ENCODE measurements at places on chromosomes 11 and 22.

DNA sequence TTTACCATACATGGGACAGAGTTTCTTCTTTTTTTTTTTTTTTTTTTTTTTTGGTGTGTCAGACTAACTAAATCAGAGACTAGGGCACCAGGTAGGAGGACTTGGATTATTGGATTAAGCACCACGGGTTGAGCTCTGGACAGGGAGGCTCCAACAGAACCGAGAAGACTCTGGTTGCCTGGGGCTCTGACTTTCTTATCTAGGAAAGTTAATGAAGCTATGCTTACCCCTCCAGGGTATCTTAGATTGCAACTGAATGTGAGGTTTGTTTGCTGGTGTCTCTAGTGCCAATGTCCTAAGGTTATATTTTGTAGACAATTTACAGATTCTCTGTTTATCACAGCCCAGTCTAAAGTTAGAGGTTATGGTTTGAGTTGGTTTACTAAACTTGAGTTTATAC lies 18.1 kb downstream of the ETS1 start:
- no peak for DNase-seq

- no peak for DNase-seq
These were observed 274.2 kb downstream of the CASP12 start for GRCh38 chr11:104624021-104624420.

DNA sequence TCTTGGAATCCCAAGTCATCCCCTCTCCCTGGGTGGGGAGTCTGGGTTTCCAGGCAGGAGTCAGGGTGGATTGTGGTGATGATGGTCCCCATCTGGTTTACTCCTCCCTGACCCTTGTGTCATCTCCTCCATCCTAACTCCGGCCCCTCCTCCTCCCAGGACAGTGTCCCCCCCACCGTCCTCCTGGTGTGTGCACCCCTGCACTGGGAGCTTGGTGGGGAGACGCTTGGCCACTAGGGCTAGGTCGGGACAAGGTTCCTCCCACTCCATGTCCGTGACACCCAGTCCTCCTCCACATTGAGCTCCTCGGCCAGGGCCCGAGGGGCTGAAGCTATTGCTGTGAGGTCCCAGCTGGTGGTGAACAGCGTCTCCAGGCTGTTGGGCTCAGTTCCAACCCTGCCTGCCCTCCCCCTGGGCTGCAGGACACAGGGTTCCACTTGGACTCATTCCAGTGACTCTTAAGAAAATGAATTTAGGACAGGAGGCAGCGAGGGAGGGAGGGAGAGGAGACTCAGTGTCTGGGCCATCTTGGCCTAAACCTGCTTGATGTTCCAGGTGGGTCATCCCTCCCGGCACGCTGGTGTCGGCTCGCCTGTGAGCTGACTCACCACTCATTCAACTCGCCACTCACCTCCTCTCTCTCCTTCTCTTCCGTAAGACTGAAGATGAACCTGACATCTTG lies 433.2 kb downstream of the TBC1D22A start:
- DNase-seq = no peak

DNA sequence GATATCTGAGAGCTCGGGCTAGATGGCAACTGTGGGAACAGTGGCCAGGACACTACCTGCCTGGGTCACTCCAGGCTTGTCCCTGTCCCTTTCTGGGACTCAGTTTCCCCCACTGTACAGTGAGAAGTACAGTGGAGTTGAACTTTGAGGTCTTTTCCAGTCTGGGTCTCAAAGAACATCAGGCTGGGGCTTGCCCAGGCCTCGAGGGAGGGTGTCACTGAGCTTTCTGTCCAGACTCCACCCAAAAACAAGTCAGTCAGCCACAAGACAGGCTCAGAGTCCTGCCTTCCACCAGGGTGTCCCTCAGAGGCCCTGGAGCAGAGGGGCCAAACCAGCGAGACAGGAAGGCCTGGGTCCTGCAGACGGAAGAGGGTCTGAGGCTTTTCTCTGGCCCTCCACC lies 2.0 kb upstream of the PLA2G3 start:
- no peak for DNase-seq

GRCh38 chr11:42066113-42066512 lies 606.7 kb upstream of the LRRC4C start:
- no peak for DNase-seq

DNA sequence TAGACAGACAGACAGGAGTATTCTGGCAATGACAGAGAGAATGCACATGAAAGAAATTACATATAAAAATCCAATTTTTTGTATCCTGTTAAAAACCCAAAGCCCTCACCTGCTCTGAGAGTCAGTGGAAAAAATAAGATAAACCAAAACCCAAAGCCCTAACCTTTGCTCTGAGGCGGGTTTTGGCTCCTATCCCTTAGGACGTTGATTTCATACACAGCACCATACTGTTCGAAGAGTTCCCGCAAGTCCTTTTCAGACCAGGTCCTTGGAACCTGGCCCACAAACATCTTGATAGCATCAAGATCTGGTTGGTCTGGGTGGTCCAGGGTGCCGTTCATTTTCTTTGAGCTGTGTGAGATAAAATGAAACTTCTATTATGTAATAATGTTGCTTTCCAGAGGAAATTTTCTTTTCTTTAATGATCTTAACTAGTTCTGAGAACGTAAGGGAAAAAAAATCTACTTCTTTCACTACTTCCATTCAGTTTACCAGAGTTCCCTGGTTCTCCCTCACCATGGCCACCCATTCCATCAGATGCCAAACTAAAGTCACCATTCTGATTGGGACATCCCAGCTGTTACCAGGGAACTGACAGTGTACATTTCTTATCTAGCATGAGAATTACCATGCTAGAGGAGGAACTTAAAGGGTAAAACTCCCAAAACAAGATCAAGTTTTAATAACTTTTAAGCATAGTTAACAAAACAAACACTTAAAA lies 39.9 kb upstream of the RAPSN start:
- no peak for DNase-seq

GRCh38 chr11:88435415-88435814 lies 97.9 kb upstream of the CTSC start:
- DNase-seq = no peak

- DNase-seq = no peak
These were observed 29.4 kb upstream of the PISD start for GRCh38 chr22:31691408-31691807.

GRCh38 chr11:6129011-6129410 lies 21.5 kb downstream of the OR56B4 start:
- DNase-seq = no peak

DNA sequence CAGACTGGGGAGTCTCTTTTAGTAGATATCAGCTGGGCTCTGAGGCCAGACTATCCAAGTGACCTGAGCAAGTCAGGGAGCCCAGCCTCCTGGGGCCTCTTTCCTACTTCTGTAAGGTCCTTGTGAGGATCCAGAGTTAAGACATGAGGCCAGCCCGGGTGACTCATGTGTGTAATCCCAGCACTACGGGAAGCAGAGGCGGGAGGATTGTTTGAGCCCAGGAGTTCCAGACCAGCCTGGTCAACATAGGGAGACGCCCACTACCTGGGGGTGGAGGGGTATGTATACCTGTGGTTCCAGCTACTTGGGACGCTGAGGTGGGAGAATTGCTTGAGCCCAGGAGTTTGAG lies 36.9 kb upstream of the POLA2 start:
- no peak for DNase-seq

DNA sequence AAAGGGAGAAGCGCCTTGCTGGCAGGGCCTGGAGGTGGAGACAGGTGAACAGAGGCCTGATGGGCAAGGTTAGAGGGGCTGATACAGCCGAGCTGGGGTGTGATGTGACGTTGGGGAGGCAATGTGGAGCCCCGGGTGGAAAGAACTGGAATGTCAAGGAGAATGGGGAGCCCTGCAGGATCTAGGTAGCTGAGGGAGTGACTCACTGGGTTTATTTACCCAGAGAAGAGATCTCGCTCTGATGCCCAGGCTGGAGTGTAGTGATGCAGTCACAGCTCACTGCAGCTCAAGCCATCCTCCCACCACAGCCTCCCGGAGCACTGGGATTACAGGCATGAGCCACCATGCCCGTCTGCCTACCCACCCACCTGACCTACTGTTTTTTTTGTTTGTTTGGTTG lies 1.9 kb upstream of the CYB5R3 start:
- DNase-seq = no peak

DNA sequence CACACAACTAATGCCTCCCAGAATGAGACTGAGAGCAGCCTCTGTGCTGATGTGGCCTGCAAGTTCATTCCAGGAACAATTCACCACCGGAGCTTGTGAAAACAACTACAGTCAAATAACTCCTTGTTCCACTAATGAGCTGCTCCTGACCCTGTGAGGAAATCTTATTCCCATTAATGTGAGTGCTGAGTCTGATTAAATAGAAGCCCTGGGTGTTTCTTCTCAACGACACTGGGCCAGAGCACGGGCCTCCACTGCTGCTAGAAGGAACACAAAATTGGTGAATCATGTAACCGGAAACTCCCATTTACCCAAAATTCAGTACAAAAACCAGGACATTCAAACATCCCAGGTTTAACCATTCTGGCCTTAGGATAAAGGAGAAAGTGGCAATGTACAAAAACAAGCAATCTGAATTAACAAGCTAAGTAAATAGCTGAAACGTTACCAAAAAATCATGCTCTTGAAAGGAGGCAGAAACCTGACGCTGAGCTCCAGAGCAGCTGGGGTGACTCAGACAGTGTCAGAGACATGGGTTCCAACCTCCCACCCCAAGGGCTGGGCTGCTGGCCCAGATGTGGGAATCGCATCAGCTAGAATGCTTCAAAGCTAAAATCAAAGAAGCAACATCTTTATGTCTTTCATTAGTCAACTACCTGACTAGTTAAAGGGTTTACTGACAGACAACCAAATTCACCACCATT lies 26.7 kb downstream of the SERGEF start:
- DNase-seq = no peak

- no peak for DNase-seq
These were observed 336.2 kb downstream of the ETS1 start for GRCh38 chr11:128251140-128251539.

- no peak for DNase-seq
These were observed 176.6 kb upstream of the ZBED5 start for GRCh38 chr11:11034476-11034875.

DNA sequence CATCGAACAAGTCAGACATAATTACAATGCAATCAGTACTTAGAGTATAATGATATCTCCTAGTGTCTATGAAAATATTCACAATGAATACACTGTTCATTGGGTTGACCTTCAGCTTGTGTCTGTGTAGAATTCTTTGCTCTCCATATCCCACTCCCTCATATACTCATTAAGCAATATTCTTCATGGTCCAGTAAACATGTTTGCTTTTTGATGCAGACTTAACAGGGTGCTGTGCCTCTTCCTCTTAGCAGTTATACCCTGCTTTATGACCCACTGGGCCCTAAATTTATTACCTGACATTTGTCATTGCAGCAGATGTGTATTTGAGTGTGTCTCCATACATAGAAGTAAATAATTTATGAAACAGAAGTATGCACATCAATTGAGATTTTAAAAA lies 352.5 kb upstream of the CCDC179 start:
- no peak for DNase-seq

DNA sequence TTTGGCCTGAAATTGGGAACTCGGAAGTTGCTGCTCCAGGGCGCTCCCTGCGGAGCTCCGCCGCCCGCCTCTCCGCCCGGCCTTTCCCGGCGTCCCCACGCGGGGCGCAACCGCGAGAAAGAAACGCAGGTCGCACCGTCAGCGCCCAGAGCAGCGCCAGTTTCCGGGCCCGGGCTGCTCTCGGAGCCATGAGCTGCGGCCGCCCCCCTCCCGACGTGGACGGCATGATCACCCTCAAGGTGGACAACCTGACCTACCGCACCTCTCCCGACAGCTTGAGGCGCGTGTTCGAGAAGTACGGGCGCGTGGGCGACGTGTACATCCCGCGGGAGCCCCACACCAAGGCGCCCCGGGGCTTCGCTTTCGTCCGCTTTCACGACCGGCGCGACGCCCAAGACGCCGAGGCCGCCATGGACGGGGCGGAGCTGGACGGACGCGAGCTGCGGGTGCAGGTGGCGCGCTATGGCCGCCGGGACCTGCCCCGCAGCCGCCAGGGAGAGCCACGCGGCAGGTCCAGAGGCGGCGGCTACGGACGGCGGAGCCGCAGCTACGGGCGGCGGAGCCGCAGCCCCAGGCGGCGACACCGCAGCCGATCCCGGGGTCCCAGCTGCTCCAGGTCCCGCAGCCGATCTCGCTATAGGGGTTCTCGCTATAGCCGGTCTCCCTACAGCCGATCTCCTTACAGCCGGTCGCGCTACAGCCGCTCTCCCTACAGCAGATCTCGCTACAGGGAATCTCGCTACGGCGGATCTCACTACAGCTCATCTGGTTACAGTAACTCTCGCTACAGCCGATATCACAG lies 521 bp downstream of the SRSF8 start:
- peak; percentile 49 for DNase-seq

- DNase-seq = no peak
These were observed 1.7 kb upstream of the BID start for GRCh38 chr22:17775781-17776465.

DNA sequence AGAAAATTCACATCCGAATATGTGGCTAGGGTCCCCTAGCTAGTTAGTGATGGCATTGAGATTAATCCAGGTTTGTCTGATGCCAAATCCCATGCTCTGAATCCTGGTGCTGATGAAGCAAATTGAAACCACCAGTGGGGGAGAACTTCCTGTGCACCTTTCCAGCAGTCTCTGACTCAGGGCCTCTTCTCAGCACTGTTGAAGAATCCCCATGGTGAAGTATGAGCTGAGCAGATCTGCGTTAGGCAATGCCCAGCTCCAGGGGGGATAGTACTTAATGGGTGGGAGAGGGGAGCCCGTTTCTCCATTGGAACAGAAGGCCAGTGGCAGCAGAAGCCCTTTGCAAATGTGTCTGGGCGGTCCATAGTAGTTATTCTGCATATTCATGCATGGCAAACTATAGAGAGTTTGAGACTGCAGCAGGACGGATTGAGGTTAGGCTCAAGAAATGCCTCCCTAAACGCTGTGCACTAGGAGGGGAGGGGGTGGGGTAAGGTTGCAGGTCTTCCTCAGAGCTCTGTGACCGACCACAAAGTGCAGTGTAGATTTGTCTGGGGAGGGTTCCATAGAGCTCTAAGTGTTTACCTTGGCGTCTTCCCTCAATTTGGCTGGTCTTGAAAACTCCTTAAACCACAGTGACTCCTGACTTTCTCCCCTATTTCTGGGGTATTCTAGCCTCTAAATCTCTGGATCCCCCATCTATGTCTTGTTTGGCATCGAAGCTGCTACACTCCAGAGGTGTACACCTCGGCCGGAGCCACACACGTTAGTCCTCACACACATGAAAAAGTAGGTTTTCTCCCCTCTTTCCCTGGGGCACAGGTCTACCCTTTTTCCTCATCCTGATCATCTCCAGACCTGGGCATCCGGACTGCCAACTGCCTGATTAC lies 4.8 kb downstream of the POU2F3 start:
- DNase-seq = no peak

DNA sequence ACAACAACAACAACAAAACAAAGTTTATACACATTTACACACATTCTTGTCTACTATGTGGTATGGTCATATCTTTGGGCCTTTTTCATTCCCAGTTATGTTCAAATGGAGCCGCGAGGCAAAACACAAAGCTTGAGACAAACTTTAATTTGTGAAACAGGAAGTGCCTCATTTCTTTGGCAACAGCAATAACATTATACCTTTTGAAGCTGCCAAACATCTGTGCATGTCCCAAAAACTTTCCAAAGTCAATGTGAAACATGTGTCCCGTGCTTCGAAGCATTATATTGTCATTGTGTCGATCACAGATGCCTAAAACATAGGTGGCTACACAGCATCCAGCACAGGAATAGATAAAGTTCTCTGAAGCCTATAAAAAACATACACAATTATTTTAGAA lies 25.0 kb upstream of the RPS13 start:
- no peak for DNase-seq

Data from stimulated activated CD4-positive, alpha-beta T cell treated with anti-CD3 and anti-CD28 coated beads, Interleukin-1b, Interleukin-23, amount 100 ng/mL, for 1 hour (primary cell).